ENCODE measurements at places on chromosomes 4 and X. TPM values are rescaled to one million over a fixed set of nuclear protein-coding genes. Genes with fewer than 3 reads are reported as not detected.

GRCh38 chr4:32462944-32463343 lies 1742.8 kb downstream of the PCDH7 start:
- no peak for DNase-seq

GRCh38 chr4:40058121-40058520 lies 1.5 kb downstream of the N4BP2 start:
- DNase-seq, result no peak

DNA sequence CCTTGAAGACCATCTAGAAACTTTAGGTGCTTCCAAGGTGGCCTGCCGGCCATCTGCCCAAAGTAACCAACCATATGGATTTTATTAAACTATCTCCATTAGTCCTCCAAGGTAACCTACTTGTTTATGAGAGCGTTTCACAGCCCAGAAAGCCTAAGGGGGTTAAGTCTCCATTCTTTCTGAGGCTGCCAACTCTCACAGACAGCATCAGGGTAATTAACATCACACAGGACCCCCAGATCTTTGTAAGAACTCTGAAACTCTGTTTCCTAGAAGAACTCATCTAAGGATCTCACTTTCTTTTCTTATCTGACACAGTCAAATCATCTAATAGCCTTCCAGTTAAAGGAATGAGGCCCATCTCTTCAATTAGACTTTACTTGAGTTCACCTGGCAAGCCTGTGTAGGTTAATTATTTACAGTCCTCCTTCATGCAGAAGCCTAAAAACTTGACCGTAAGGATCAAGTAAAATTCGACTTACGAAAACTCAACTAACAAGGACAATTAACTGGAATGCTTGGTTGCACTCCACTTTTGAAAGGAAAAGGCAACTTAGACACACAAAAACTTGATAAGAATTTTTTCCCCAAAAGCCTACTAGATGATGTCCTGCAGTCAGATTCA lies 252.5 kb downstream of the GRIA3 start:
- no peak for DNase-seq

The SLC49A3 gene
- total RNA-seq, result not detected

DNA sequence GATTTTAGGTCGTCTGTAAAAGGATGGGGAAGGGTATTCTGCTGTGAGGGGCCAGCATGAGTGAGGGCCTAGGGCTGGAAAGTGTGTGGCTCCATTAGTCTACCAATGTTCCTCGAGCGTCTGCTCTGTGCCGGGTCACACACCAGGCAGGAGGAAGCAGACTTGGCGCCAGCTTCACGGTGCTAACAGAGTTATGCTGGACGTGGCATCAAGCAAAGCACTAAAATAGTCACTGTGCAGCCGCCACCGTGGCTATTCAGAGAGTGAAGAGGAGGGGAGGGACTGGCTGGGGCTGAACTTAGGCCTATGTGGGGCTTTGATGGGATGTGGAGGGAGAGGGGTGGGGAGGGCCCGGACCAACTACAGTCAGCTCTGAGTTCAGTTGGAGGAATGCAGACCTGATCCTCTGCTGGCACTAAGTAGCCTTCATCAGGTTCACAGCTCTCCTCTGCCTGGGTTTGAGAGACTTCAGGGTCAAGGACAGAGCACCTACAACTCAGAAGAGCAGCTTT lies 83.9 kb upstream of the MSX1 start:
- DNase-seq, result no peak

The ACE2 gene
- total RNA-seq, result not detected

- no peak for DNase-seq
Observed at GRCh38 chr4:105057370-105058105, 89.1 kb upstream of the TET2 start.

The PAGE2B gene
- not detected for total RNA-seq

The DGKQ gene
- 6.7 TPM for total RNA-seq

- no peak for DNase-seq
Observed at GRCh38 chrX:2705046-2705832, 14.1 kb downstream of the CD99 start.

- DNase-seq, result no peak
Observed at GRCh38 chrX:40003428-40004245, 94.1 kb downstream of the BCOR start.

DNA sequence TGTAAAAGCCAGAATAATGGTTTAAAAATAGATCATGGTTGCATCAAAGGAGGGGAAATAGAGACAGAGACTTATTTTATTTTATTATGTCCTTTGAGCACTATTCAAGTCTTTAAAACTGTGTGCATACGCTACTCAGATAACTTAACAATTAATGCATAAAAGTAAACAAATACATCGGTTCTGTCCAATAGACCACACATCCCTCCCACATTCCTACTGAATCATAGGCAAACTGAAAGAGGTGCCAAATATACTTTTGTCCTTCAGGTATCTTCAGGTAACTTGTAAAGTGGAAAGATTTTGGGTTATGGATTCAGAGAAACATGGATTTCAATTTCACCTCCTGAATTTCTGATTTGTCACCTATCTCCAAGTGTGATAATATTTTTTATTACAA lies 91.3 kb downstream of the SPOCK3 start:
- no peak for DNase-seq

The PABPC1L2A gene
- total RNA-seq, result not detected

- DNase-seq, result peak; percentile 72
Observed at GRCh38 chr4:74109870-74110605, 11.0 kb upstream of the CXCL2 start.

All from MG63 (cell line).